Fibroblast of the conjunctiva (primary cell): ENCODE measurements at places on chromosomes 7 and 10.

GRCh38 chr10:126397640-126398382, 9.5 kb upstream of the ADAM12 start:
- peak; percentile 86 for DNase-seq

- DNase-seq = peak; percentile 80
These were observed 542.3 kb upstream of the MBL2 start for GRCh38 chr10:53314876-53315275.

- peak; percentile 65 for DNase-seq
These were observed 54.7 kb upstream of the BICC1 start for GRCh38 chr10:58457761-58458616.

- DNase-seq = peak; percentile 76
These were observed at the start of gene EPHB4 for GRCh38 chr7:100827330-100828226. Gene EPHB4 (minus strand): TSS chr7:100827523. CDS start chr7:100827030, 493 bp downstream.

GRCh38 chr7:4775848-4776623, 613 bp downstream of the AP5Z1 start:
- DNase-seq = no peak

- DNase-seq = no peak
These were observed 4.9 kb upstream of the TOMM7 start for GRCh38 chr7:22827563-22827962.

GRCh38 chr10:109893386-109893785, 29.9 kb downstream of the XPNPEP1 start:
- DNase-seq = no peak

GRCh38 chr7:139034336-139034735, 1.5 kb downstream of the ZC3HAV1L start:
- no peak for DNase-seq

DNA sequence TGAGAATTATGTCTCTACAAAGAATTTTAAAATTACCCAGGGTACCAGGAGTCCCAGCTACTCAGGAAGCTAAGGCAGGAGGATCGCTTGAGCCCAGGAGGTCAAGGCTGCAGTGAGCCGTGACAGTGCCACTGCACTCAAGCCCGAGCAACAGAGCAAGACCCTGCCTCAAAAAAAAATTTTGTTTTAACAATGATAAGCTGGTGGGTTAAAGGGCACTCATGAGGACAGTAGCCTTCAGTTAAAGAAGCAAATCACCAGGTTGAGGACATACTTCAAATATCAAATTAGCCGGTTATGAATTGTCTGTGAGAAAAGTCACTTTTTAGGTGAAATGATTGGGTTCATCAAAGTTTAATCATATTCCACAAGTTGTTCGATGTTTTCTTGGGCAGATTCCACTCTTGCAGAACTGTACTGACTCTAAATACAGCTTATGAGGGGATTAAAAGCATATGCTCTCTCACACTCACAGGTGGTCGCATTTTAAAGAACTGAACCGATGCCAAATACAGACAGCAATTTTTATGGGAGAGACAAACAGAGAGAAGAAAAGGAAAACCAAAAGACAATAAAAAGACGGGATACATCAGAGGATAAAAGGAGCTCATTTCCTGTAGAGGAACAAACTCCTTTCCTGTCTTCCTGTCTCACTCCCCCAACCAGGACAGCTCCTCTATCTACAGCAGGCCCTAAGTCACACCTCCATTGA, 582.8 kb upstream of the NRP1 start:
- DNase-seq = no peak

DNA sequence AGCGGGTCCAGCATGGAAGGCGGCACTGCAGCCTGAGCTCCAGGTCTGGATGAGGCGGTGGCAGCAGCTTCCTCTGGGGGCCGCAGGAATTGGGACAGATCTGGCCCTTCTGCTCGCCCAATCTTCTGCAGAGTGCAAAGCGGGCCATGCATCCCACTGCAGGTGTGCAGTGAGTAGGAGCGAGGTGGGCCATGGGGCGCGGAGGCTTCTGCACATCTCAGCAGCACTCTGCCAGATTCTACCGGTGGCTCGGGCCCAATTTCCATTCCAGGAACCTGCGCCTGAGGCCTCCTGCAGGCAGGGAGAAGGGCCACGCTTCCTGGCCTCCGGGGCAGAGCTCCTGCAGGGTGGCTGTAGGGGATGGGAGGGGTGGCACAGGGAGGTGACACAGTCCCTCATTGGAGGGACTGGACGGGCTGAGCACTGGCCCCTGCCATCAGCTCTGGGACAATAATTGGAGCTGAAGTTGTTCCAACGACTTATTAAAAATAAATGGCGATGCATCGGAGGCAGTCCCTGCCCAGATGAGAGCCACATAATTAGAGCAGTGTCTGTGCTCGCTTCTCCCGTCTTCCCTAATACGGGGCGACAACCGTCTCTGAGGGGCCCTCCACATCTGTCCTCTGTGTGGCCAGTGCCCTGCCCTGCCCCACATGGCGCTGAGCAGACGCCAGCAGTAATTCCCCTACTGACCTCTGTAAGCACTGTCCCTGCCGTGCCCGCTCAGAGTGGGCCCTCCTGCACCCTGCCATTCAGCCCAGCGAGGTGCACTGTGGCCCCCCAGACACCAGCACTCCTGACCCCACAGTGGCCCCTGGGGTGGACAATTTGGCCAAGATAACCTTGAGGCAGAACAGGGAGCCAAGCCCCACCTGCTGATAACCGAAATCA, 197.5 kb downstream of the ELFN1 start:
- no peak for DNase-seq

- no peak for DNase-seq
These were observed 131.0 kb upstream of the NPY start for GRCh38 chr7:24152877-24153472.

- no peak for DNase-seq
These were observed 1.6 kb downstream of the DENND11 start for GRCh38 chr7:141700296-141700847.

DNA sequence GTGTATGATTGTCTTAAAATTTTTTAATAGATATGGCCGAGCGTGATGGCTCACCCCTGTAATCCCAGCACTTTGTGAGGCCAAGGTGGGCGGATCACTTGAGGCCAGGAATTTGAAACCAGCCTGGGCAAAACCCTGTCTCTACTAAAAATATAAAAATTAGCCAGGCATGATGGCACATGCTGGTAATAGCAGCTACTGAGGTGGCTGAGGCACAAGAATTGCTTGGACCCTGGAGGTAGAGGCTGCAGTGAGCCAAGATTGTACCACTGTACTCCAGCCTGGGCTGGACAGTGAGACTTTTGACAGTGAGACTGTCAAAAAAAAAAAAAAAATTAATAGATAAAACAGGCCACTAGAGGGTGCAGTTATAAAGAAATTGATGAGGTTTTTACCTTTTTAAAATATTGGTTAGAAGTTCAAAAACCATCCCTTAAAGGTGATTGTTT, 20.5 kb downstream of the NOM1 start:
- DNase-seq = no peak

DNA sequence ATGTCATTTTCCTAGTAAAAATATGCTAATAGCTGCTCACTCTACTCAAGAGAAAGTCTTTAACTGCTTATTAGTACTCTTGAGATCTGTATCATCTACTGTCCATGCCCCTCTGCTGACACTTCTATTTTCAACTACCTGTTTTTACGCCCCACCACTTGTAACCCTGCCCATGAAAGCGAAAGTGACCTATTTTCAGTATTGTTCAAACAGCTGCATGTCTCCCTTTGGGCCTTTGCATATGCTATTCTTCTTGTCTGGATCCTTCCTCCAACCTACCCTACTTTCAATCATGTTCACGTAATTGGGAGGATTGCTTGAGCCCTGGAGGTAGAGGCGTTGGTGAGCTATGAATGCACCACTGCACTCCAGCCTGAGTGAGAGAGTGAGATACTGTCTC, 1481.3 kb downstream of the GATA3 start:
- DNase-seq = no peak

DNA sequence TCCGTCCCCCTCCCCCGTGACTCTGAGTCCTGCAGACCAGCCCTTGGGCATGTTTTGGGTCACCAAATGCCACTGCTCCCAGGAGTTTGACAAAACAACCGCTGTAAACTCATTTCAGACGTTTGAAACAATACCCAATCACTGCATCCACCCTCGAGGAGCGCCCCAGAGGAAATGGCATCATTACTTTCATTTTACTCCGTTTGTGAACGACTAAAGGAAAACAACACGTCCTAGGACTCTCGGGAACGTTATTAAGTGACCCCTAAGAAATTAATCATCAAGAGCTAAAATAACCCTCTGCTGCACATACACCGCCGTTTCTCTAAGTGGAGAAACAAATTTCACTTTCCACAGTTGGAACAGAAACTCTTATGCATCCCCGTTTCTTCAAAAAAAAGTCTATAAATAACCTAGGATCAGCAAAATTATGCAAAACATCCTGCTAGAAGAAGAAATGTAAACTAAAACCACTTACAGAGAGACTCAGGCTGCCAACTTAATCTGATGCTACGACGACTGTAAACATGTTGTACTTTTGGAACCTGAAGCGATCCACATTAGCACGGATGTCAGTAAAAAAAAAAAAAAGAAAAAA, 109.9 kb upstream of the EFCAB10 start:
- peak; percentile 47 for DNase-seq

DNA sequence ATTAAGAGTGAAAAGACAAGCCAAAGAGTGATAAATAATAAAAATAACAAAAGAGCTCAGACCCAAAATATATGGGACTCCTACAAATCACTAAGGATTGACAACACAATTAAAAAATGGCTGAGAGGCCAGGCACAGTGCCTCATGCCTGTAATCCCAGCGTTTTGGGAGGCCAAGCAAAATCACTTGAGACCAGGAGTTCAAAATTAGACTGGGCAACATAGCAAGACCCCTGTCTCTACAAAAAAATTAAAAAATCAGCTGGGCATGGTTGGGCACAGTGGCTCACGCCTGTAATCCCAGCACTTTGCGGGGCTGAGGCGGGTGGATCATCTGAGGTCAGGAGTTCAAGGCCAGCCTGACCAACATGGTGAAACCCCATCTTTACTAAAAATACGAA, 137.3 kb downstream of the IDE start:
- no peak for DNase-seq

DNA sequence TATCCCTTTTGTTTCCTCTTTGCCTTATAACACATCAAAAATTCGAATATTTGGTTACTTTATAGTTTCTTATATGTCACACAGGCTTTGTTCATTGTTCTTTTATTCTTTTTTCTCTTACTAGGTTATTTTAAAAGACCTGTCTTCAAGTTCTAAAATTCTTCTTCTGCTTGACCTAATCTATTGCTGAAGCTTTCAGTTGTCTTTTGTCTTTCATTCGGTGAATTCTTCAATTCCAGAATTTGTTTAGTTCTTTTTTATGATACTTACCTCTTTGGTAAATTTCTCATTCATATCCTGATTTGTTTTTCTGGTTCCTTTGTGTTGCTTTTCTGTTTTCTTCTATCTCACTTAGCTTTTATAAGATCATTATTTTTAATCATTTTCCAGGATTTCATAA, 188.4 kb downstream of the ZEB1 start:
- no peak for DNase-seq

- no peak for DNase-seq
These were observed 224.3 kb downstream of the THSD7A start for GRCh38 chr7:11607686-11608085.

GRCh38 chr10:33478675-33479125, 144.2 kb upstream of the NRP1 start:
- DNase-seq = no peak

DNA sequence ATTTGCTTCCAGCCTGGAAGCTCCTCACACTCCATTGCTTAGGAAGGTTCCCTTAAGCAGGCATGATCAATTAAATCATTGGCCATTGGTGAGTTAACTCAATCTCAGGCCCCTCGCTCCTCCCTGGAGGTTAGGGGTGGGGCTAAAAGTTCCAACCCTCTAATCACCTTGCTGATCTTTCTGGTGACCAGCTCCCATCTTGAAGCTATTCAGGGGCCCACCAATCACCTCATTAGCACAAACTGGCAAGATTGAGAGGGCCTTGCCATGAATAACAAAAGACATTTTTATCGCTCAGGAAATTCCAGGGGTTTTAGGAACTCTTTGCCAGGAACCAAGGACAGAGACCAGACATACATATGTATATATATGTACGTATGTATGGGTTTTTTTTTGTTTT, 58.4 kb downstream of the AGK start:
- no peak for DNase-seq

DNA sequence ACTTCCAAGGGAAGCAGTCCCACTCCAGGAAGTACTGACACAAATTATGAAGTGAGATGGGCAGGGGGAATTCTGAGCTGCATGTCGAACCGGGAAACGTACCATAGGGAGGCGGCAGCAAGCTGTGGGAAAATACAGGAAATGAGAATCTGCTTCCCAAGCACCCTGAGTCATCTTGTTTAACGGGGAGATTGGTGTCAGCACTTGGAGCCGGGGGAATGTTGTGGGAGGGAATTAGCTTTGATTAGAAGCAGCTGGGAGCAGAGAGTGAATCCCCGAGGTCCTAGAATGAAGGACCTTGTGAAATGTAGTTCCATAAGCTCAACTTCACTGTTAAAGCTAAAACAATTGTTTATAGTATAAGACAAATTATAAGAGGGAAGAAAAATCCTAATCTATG, 141.4 kb upstream of the PRKCQ start:
- peak; percentile 90 for DNase-seq

DNA sequence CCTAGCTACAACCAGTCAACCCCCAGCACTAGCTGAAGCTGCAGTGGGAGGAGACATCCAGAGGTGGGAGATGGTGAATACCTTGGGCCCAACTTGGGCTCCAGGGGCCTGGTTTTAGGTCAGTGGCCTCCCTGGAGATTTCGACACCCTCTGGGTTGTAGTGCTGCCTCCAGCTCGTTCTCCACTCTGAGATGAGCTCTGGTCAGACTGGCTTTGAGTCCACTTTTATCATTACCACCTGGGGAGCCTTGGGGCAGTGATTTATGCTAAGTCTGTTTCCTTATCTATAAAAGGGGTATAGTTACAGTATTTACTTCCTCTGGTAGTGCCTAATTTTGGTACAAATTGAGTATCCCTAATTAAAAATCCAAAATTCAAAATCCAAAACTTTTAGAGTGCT, 22.8 kb downstream of the PPIA start:
- no peak for DNase-seq

DNA sequence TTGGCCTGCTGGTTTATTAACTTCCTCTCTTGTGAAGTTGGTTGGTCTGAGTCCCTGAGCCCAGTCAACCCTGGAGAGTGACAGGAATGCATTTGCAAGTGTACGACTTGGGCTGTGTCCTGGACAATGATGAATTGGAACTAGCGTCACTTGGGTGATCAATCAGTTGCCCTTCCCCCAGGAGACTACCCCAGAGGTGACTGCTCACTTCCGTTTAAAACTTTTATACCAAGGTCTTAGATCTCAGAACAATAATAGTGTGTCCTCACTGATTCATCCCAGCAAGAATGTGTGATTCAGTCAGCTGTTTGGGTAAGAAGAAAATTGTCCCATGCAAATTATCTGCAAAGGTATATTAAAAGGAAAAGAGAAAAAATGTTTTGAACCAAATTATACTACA, 102.9 kb upstream of the ARMC3 start:
- DNase-seq = no peak

GRCh38 chr10:48284811-48285210, 10.3 kb upstream of the FRMPD2 start:
- DNase-seq = no peak

- no peak for DNase-seq
These were observed 143.5 kb upstream of the GHITM start for GRCh38 chr10:83995738-83996331.

DNA sequence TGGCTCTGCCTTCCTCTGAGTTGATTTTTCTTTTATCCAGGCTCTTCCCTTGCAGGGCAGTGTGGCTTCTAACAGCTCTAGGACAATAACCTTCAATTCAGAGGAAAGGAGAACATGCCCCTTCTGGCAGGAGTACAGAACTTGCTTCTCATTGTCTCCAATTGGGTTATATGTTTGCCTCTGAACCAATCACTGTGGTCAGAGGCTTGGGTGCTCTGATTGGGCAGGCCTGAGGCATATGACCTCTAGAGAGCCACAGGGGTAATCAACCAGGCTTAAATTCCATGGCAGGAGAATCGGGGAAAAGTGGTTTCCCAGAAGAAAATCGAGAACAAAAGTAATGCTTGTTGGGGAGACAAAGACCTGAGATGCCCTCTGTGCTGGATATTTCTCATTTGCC, 240.0 kb downstream of the REEP3 start:
- no peak for DNase-seq
